NCI-H460 (cell line): ENCODE measurements at places on chromosomes 4 and X.
A peak's percentile ranks its signal among the peaks of the same experiment; 100 is the strongest.

- DNase-seq, result no peak
Observed at GRCh38 chrX:30693999-30694650, 40.9 kb downstream of the GK start.

- DNase-seq, result no peak
Observed at GRCh38 chr4:65510976-65511375, 159.3 kb downstream of the EPHA5 start.

DNA sequence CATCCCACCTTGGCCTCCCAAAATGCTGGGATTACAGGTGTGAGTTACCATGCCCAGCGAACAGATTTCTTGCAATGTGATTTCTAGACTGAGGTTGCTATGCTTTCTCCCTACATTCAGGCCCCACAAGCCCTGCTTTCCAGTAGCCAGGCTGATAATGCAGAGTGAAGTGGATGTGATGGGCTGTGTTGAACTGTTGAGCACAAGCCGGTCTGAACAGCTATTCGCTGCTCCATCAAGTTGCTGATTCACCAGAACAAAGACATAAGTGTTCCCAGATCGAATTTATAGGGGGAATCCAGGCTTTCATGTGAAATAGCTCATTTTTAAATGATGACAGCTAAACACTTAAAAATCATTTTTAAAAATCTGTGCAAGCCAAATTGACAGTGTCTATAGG is 8.0 kb downstream of the NIPAL1 start:
- DNase-seq, result no peak

- peak; percentile 25 for DNase-seq
Observed at GRCh38 chr4:160523231-160523630, 1420.4 kb downstream of the RAPGEF2 start.
